ENCODE measurements at places on chromosomes 13 and 19.
A peak's percentile ranks its signal among the peaks of the same experiment; 100 is the strongest.

GRCh38 chr13:60482012-60482411, 85.0 kb downstream of the TDRD3 start:
- DNase-seq, result no peak

- no peak for DNase-seq
Measured at GRCh38 chr13:67223024-67223423, 7.1 kb downstream of the PCDH9 start.

GRCh38 chr19:27676877-27677276, 1536.1 kb downstream of the UQCRFS1 start:
- no peak for DNase-seq

DNA sequence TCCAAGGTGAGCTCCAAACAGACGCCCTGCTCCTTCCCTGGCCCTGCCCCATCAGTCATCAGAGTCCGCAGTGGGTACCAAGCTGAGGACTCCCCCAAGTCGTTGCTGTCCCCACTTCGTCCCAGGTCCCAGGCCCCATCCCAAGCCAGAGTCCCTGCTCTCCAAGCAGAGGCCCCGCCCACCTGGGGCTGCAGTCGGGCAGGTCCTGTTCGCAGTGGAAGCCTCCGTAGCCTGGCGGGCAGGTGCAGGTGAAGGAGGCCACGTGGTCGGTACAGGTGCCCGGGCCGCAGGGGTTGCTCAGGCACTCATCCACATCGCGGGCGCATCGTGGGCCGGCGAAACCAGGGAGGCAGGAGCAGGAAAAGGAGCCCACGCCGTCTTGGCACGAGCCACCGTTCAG, 19.4 kb downstream of the NOTCH3 start:
- no peak for DNase-seq

DNA sequence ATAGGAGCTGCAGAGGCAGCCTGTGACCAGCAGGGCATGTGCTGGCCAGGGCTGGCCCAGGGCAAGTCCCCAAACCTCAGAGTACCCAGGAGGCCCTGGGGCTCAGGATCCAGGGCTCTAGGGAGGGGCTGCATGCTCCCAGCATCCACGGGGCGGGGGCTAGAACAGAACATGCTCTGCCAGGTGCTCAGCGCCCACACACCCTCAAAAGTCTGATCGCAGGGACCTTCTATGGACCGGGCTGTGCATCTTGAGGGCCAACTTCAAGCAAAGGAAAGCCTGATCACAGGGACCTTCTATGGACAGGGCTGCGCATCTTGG, 33.5 kb downstream of the ELL start:
- no peak for DNase-seq

- no peak for DNase-seq
Measured at GRCh38 chr13:32445461-32445860, 17.5 kb upstream of the N4BP2L1 start.

GRCh38 chr13:49652355-49653305, 24.3 kb downstream of the ARL11 start:
- DNase-seq, result no peak

- DNase-seq, result no peak
Measured at GRCh38 chr19:33823341-33823740, 26.7 kb downstream of the KCTD15 start.

GRCh38 chr19:18160971-18161635, 8.1 kb downstream of the PIK3R2 start:
- no peak for DNase-seq

DNA sequence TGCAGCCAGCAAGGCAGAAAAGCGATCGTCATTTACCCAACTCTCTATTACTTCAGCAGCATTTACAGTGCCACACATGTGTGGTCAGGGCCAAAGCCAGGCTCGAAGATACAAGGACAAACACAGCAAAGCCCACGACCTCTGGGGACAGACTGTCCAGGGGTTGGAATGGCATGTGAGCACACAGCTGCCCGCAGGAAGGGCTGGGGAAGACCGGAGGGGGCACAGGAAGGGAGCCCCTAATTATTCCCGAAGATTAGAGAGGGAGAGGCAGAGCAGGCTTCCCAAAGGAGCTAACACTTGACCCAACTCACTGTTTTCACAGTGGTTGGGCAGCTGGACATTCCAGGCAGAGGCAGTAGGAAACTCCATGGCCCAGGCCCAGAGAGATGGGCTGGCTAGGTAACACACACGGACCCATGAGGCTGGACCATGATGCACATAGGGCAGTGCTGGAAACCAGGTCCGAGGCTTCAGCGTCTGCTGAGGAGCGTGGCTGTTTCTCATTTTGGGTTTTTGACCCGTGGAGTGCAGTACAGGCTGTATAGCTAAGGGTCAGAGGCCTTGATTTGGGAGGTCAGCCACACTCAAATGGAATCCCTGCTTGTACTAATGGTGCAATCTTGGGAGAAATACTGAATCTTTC, 179.8 kb downstream of the FOXO1 start:
- no peak for DNase-seq

DNA sequence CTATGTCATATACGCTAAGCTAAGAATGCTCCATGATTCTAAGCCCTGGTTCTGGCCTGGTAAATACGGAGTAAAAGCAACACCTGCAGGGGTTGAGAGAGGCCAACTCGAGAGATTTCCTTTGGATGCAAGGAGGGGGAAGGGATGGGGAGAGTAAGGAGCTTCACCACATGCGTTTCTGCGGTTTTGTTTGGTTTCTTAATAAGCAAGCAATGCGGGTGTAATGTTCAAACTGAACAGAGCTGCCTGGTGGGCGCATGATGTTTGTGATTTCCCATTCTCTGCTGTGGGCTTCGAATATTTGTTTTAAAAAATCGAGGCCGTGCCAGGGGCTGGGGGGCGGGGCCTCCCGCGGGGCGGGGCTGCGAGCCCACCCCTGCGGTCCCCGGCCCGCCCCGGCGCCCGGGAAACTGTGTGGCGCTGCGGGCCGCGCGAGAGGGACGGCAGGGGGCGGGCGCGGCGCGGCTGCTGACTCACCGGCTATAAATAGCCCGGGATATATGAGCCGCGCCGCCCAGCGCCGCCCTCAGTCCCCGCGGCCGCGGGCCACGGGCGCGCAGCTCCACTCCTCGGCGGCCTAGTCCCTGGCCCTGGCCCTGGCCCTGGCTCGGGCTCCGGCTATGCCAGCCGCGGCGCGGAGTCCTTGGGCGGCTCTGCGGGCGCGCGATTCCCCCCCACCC, 5.1 kb downstream of the BBC3 start:
- peak; percentile 96 for DNase-seq

GRCh38 chr13:110525328-110526319, 35.9 kb downstream of the RAB20 start:
- no peak for DNase-seq

- DNase-seq, result no peak
Measured at GRCh38 chr13:65159803-65160202, 2070.3 kb downstream of the PCDH9 start.

DNA sequence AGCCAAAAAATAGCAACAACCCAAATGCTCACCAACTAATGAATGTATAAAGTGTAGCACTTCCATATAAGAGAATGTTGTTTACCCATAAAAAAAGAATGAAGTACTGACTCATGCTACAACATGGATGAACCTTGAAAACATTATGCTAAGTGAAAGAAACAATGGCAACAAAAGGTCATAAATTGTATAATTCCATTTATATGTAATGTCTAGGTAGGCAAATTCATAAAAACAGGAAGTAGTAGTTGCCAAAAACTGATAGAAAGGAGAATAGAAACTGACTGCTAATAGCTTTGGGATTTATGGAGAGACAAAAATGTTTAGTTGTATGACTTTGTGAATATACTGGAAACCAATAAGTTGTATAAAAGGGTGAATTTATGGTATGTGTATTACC, 21.6 kb downstream of the MYCBP2 start:
- no peak for DNase-seq

- DNase-seq, result no peak
Measured at GRCh38 chr13:26500618-26501320, 56.7 kb upstream of the WASF3 start.

DNA sequence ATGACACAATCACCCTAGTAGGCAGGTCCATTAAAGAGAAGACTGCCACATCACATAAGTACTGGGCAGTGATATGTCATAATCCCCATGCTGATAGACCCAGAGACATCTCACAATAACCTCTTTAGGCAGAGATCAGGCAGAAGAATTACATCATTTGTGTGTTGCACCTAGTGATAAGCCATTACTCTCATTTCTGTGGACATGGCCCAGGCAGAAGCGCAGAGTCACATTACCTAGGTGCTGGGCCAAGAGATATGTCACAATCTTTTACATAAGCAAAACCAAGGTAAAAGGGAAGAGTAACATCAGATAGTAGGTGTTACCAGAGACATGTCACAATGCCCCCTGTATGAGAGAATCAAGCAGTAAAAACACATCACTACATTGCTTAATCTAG, 71.9 kb downstream of the ZNF726 start:
- no peak for DNase-seq

- DNase-seq, result no peak
Measured at GRCh38 chr13:80633251-80633650, 292.3 kb upstream of the SPRY2 start.

DNA sequence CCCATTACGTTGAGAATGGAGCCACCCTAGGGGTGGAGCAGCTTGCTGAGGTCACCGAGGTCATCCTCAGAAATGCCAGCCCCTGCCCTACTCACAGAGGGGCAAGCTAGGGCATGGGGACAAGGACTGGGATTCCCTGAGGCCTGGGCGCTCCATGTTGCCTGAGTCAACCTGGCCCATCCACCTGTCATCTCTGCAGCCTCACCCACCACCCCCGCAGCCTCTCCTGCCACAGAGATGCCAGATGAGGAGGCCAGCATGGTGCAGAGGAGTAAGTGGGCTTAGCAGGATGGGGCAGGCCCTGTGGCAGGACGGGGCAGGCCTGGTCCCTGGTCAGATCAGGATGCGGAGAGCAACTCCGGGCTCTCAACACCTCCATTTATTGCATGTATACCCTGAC, 9.5 kb downstream of the NKPD1 start:
- DNase-seq, result no peak

DNA sequence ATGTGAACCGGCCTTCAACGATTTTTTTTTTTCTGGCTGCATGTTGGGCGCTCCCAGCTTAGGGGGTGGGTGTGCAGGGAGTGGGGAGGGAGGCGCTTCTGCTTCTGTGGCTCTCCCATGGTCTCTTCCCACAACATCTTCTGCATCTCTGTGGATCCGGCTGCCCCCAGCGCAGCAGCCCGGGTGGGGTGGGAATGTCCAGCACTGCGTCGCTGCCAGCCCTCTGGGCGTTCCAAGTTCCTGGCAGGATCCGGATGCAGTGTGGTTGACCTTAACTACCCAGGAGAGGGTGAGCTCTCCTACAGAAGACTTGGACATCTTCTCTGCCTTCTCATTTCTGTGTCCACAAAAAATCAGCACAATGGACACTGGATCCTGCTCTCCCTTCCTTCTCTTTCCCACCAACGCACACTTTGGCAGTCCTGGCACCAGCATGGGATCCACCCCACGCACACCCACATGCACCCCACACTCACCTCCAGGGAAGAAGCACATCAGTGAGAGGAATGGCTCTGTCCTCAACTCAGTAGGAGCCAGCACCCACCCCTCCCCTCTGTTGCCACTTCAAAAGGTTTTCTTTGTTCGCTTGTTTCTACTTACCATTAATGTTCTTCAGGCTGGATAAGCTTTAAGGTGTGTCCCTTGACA, 177.3 kb downstream of the COL4A1 start:
- peak; percentile 62 for DNase-seq

GRCh38 chr19:50569938-50570540, 1.8 kb upstream of the LRRC4B start:
- no peak for DNase-seq

GRCh38 chr13:55087085-55087484, 2053.6 kb upstream of the PRR20A start:
- no peak for DNase-seq

DNA sequence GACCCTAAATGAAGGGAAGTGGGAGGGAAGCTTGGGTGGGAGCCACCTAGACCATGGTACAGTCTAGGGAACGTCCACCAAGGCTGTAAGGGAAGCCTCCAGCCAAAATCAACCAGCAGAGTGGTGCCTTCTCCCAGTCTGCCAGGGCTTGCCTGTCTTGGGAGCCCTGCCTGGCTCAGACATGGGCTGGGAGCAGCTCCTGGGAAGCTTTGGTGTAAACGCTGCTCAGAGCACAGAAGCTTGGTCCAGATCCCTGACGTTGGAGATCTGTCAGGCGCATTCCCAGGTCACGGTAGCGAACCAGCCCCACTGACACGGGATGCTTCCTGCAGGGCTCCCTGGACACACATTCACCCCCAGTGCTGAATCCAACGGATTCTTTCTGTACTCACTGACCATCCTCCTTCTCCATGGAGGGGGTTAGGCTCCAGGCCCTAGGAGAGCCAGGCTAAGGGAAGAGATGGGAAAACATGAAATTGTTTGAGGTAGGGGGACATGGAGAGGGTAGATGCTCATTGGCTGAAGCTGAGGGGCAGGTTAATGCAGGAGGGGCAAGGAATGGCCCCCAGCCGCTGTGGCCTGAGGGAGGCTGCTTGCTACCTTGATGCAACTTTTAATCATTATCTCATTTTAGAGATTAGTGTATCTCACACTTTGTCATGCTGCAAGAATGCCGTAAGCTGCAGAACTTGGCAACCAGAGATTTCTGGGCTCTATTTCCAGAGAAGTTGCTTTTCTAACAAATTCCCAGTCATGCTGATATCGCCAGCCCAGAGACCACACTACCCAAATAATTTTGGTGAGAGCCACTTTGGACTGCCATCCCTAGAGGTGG, 195.8 kb downstream of the UQCRFS1 start:
- DNase-seq, result no peak

- DNase-seq, result no peak
Measured at GRCh38 chr13:112895521-112896465, 73.2 kb upstream of the MCF2L start.

DNA sequence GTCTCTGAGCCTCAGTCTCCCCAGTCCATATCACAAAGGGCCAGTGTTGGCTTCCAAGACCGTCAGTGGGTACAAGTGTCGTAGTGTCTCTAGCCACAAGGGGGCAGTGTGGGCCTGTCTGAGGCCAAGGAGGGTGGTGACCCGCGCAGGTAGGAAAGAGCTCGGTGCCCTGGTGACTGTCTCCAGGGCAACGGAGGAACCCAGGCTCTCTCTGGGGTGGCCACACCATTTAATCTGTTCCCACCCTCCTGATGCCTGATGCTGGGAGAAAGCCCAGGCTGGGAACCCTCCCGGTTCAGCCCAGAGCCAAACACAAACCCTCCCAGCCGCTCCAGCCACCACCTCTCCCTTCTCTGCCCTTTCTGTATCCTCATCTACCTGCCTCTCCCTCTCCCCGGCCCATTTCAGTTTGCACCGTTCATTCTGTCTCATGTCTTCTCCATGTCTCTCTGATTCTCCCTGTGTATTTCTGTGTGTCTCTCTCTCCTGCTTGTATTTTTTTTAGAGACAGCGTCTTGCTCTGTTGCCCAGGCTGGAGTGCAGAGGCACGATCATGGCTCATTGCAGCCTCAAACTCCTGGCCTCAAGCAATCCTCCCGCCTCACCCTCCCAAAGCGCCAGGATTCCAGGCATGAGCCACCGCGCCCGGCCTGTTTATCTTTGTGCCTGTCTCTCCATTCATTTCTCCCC, 17.5 kb upstream of the MEIS3 start:
- peak; percentile 94 for DNase-seq
